Activated naive CD8-positive, alpha-beta T cell treated with anti-CD3 and anti-CD28 coated beads, Interleukin-2, amount 50 U/mL, for 24 hours (primary cell): ENCODE measurements at places on chromosomes 2 and 18.

- no peaks in the 10 kb centered on the region for H3K36me3 ChIP-seq
- no peak overlapping the region for H3K27ac ChIP-seq
- no peak for DNase-seq
- no peaks in the 10 kb centered on the region for H3K4me1 ChIP-seq
Observed at GRCh38 chr2:180056367-180057118, 49.4 kb upstream of the CWC22 start.

GRCh38 chr2:119491776-119492525 is 32.3 kb downstream of the SCTR start:
- no peak for DNase-seq
- H3K4me3 ChIP-seq: no peak overlapping the region
- H3K27ac ChIP-seq: no peak overlapping the region
- no peaks in the 10 kb centered on the region for H3K36me3 ChIP-seq
- no peaks in the 10 kb centered on the region for H3K4me1 ChIP-seq

- peaks cover 5% of the 10 kb centered on the region for H3K27me3 ChIP-seq
- no peaks in the 10 kb centered on the region for H3K36me3 ChIP-seq
Observed at GRCh38 chr2:143808166-143808565, 678.9 kb downstream of the ARHGAP15 start.

DNA sequence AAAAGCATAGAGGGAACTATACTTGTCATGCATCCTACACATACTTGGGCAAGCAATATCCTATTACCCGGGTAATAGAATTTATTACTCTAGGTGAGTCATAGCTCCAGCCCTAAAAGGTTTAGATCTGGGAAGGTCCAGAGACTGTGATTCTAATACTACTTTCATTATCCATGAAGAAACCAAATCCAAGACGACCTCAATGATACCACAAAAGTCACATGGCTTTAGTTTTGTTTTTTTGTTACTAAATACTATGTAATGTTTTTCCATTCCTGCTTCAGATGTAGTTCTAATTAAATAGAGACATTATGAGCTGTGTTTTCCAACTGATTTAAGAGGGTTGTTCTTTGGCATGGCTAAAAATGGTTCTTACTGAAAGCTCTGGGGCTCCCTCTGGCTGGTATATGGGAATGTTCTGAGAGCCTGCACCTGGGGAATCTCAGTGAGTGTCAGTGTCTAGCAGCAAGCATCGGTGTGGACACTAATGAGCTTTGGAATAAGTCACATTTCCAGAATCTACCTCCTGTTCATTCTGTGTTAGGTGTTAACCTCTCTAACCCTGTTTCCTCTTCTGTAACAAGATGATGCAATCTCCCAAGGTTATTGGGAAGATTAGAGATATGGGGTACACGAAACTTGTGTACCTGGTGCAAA is 20.5 kb upstream of the IL1RL2 start:
- H3K4me3 ChIP-seq: no peak overlapping the region
- peaks cover 1% of the 10 kb centered on the region for H3K27me3 ChIP-seq
- DNase-seq: no peak
- no peaks in the 10 kb centered on the region for H3K36me3 ChIP-seq
- no peak overlapping the region for H3K27ac ChIP-seq

GRCh38 chr2:58992062-58992706 is 751.1 kb upstream of the FANCL start:
- no peak overlapping the region for H3K27ac ChIP-seq
- no peaks in the 10 kb centered on the region for H3K4me1 ChIP-seq
- no peaks in the 10 kb centered on the region for H3K36me3 ChIP-seq
- no peak for DNase-seq
- H3K4me3 ChIP-seq: no peak overlapping the region
- H3K27me3 ChIP-seq: no peaks in the 10 kb centered on the region

- peak; percentile 78 for DNase-seq
- no peaks in the 10 kb centered on the region for H3K36me3 ChIP-seq
- peaks cover 29% of the 10 kb centered on the region for H3K27me3 ChIP-seq
- H3K27ac ChIP-seq: no peak overlapping the region
- peaks cover 16% of the 10 kb centered on the region for H3K4me1 ChIP-seq
- H3K4me3 ChIP-seq: no peak overlapping the region
Observed at GRCh38 chr18:80171054-80171872, 62.2 kb downstream of the ADNP2 start.

DNA sequence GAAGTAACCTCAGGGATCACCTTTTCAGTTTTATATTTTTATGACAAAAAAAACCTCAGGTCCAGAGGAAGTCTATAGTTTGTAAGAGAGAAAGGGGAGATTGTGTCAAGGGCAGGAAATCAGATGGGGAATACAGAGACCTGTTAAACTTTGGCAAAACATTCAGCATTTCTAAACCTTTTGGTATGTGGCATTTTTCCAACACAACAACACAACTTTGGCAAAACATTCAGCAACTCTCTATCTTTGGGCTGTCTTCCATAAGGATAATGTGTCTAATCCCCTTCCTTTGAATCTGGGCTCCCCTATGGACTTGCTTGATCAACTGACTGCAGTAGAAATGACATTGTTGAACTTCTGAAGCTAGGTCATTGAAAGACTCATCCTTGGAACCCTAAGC is 220.6 kb upstream of the CCDC68 start:
- H3K27ac ChIP-seq: no peak overlapping the region
- no peak for DNase-seq
- H3K27me3 ChIP-seq: peaks cover 2% of the 10 kb centered on the region
- no peaks in the 10 kb centered on the region for H3K4me1 ChIP-seq
- H3K4me3 ChIP-seq: no peak overlapping the region

DNA sequence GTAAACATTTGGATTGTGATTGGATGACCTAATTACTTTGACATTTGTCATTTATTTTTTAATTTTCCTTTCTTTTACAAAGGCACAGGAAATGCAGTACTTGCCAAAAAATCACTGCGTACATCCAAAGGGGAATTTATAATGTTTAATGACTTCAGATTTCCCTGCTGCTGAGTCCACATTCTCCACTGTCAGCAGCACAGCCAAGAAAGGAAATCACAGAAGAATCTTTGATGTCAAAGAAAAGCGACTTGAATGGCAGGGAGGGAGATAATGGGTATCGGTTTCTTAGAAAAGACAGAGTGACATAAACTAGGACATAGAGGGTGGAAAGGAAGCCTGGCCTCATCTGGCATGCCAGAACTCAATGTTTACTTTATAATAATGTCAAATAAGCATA is 41.4 kb upstream of the COPS8 start:
- H3K4me3 ChIP-seq: no peak overlapping the region
- H3K27me3 ChIP-seq: peaks cover 9% of the 10 kb centered on the region
- no peaks in the 10 kb centered on the region for H3K4me1 ChIP-seq
- H3K36me3 ChIP-seq: peaks cover 2% of the 10 kb centered on the region
- no peak overlapping the region for H3K27ac ChIP-seq

GRCh38 chr2:10584242-10584753 is 105.5 kb downstream of the NOL10 start:
- no peak overlapping the region for H3K4me3 ChIP-seq
- DNase-seq: no peak
- H3K27me3 ChIP-seq: no peaks in the 10 kb centered on the region
- H3K36me3 ChIP-seq: peaks cover 41% of the 10 kb centered on the region
- no peak overlapping the region for H3K27ac ChIP-seq

- H3K27ac ChIP-seq: no peak overlapping the region
Observed at GRCh38 chr2:171958475-171958874, 36.2 kb downstream of the HAT1 start.

- no peak overlapping the region for H3K27ac ChIP-seq
- no peak for DNase-seq
- no peaks in the 10 kb centered on the region for H3K27me3 ChIP-seq
Observed at GRCh38 chr18:23888881-23889280, 125.7 kb upstream of the TTC39C start.

GRCh38 chr18:76962851-76963250 is 140.5 kb downstream of the ZNF236 start:
- no peak overlapping the region for H3K4me3 ChIP-seq
- DNase-seq: no peak
- peaks cover 48% of the 10 kb centered on the region for H3K36me3 ChIP-seq
- H3K4me1 ChIP-seq: peaks cover 26% of the 10 kb centered on the region
- H3K27ac ChIP-seq: peak overlapping the region; percentile 46

GRCh38 chr2:168694866-168695265 is 107.6 kb upstream of the NOSTRIN start:
- peaks cover 8% of the 10 kb centered on the region for H3K4me1 ChIP-seq
- no peak for DNase-seq
- H3K27me3 ChIP-seq: no peaks in the 10 kb centered on the region

- H3K36me3 ChIP-seq: peaks cover 5% of the 10 kb centered on the region
- no peak overlapping the region for H3K27ac ChIP-seq
- no peak overlapping the region for H3K4me3 ChIP-seq
- no peak for DNase-seq
- no peaks in the 10 kb centered on the region for H3K4me1 ChIP-seq
Observed at GRCh38 chr2:138485019-138485418, 16.6 kb upstream of the SPOPL start.

- H3K4me3 ChIP-seq: no peak overlapping the region
- no peaks in the 10 kb centered on the region for H3K4me1 ChIP-seq
- no peak overlapping the region for H3K27ac ChIP-seq
- H3K27me3 ChIP-seq: peaks cover 3% of the 10 kb centered on the region
- no peaks in the 10 kb centered on the region for H3K36me3 ChIP-seq
- DNase-seq: no peak
Observed at GRCh38 chr2:175317751-175318150, 136.2 kb upstream of the ATP5MC3 start.

DNA sequence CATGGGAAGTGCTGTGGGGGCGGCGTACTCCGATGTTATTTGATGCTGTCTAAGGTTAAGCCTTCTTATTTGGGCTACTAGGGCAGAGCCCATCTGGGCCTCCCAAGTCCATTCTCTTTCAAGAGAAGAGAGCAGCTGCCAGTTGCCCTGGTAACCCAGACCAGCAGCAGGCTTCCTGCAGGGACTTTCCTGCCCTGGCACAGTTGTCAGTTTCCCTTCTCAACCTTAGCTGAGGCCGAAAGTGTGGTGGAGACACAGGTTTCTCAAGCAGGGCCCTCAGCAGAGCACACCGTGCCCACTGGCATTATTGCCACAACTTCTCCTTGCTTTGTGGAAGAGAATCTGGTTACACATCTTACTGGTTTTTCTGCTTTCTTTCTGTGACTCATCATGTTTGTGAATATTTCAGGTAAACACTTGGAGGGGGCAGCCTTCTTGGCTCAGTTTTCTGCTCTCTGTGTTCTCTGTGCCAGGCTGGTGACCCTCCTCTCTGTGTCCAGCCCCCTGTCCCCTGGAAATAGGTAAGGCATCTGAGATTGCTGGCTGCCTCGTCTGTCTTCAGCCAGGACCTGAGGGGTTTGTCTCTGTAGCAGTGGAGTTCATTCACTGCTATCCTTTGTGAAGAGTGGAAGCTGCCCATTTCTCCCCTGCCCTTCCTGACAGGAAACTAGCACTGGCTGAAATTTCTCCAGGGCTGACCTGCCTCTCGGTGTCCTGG is 111.0 kb downstream of the B3GNT2 start:
- DNase-seq: peak; percentile 61
- peaks cover 94% of the 10 kb centered on the region for H3K4me1 ChIP-seq
- H3K36me3 ChIP-seq: peaks cover 7% of the 10 kb centered on the region

DNA sequence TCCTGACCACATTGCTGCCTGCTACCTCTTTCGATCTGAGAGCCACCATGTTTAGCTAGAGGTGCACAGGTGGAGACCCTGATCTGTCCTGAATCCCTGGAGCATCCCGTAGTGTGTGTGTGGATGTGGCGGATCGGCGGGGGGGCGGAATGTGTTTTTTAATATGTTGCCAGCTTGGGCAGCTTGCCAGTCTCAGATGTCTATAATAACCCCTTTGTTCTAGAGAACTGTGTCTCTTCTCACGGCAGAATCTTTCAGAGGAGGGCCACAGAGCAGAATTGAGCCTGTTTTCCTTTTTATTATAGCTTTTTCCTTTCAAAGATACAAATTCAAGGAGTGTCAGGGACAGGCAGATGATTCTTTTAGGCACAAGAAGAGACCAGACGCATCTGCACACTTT is 934.1 kb upstream of the KLHL29 start:
- no peak overlapping the region for H3K27ac ChIP-seq
- no peaks in the 10 kb centered on the region for H3K27me3 ChIP-seq
- DNase-seq: no peak
- no peaks in the 10 kb centered on the region for H3K36me3 ChIP-seq
- H3K4me3 ChIP-seq: no peak overlapping the region

- no peaks in the 10 kb centered on the region for H3K36me3 ChIP-seq
- DNase-seq: no peak
- no peaks in the 10 kb centered on the region for H3K27me3 ChIP-seq
Observed at GRCh38 chr2:2512931-2513330, 181.9 kb upstream of the MYT1L start.

GRCh38 chr2:53933329-53933728 is 37.5 kb downstream of the PSME4 start:
- H3K27me3 ChIP-seq: no peaks in the 10 kb centered on the region
- no peak overlapping the region for H3K27ac ChIP-seq
- H3K4me3 ChIP-seq: no peak overlapping the region
- no peak for DNase-seq
- H3K4me1 ChIP-seq: peaks cover 6% of the 10 kb centered on the region

DNA sequence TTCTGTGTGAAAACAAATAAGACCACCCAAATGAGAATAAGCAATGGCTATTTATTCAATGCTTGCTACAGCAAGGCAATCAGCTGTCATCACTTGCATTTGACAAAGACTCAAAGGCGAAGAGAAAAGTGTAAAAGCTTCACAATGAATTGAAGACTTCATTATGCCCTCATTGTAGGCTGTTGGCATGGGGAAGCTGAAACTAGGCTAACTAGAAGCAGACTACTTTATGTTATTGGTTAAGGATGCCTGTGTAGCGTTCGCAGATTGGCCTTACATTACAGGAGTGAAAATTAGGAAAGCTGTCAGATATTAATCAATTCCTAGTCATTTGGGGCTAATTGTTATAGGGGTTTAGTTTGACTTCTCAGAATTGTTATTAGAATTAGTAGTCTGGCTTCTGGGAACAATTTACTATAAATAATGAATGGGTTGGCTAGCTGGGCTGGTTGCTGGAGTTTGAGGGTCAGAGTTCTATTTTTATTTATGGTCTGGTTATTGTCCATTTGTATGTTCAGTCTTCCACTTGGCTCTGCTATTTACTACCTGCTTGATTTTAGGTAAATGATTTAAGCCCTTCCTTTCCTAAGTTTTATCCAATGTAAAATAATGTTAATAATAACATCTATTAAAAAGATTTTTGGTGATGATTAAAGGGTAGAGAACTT is 437.2 kb upstream of the SYT4 start:
- no peaks in the 10 kb centered on the region for H3K36me3 ChIP-seq
- no peak for DNase-seq
- no peaks in the 10 kb centered on the region for H3K27me3 ChIP-seq
- H3K27ac ChIP-seq: no peak overlapping the region
- H3K4me1 ChIP-seq: no peaks in the 10 kb centered on the region

DNA sequence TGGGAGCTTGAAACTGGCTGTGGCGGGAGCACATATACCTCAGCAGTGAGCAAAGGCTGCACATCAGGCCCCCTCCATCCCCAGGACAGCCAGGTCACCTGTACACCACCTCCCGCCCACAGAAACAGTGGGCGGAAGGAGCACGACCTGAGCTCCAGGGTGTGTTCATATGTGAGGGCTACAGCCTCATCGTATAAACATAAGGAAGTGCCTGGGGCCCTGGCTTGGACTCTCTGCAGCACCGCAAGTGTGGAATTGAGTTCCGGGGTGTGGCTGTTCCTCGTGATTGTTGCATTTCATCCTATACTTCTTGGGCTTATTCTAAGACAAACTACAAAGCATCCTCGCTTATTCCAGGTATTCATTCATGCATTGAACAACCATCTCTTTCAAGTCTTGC is 60.1 kb upstream of the TPO start:
- no peaks in the 10 kb centered on the region for H3K27me3 ChIP-seq
- H3K36me3 ChIP-seq: no peaks in the 10 kb centered on the region
- no peaks in the 10 kb centered on the region for H3K4me1 ChIP-seq
- H3K27ac ChIP-seq: no peak overlapping the region

GRCh38 chr2:32865399-32866068 is 81.2 kb upstream of the LTBP1 start:
- peaks cover 10% of the 10 kb centered on the region for H3K27me3 ChIP-seq
- DNase-seq: peak; percentile 3
- H3K4me3 ChIP-seq: no peak overlapping the region

GRCh38 chr2:200962811-200963123 is 693 bp downstream of the ORC2 start:
- peak overlapping the region; percentile 92 for H3K27ac ChIP-seq
- peak overlapping the region; percentile 93 for H3K4me3 ChIP-seq
- peaks cover 65% of the 10 kb centered on the region for H3K4me1 ChIP-seq
